ENCODE measurements at places on chromosomes 4 and X.

- no peak for DNase-seq
Observed at GRCh38 chrX:121160987-121161386, 113.6 kb downstream of the GLUD2 start.

- no peak for DNase-seq
Observed at GRCh38 chr4:18319431-18319830, 297.9 kb upstream of the LCORL start.

GRCh38 chrX:69137371-69138117 lies 27.7 kb downstream of the PJA1 start:
- DNase-seq = no peak

- DNase-seq = no peak
Observed at GRCh38 chr4:15575966-15576365, 79.2 kb downstream of the FBXL5 start.

DNA sequence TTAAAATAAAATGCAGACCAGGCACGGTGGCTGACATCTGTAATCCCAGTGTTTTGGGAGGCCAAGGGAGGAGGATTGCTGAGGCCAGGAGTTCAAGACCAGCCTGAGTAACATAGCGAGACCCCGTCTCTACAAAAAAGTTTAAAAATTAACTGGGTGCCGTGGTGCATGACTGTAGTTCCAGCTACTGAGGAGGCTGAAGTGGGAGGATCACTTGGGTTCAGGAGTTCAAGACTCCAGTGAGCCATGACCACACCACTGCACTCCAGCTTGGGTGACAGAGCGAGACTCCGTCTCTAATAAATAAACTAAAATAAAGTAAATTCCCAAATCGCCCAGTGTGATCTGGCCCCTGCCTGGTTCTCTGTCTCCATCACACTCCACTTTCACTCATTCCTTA lies 43.7 kb downstream of the TENM3 start:
- DNase-seq = no peak

DNA sequence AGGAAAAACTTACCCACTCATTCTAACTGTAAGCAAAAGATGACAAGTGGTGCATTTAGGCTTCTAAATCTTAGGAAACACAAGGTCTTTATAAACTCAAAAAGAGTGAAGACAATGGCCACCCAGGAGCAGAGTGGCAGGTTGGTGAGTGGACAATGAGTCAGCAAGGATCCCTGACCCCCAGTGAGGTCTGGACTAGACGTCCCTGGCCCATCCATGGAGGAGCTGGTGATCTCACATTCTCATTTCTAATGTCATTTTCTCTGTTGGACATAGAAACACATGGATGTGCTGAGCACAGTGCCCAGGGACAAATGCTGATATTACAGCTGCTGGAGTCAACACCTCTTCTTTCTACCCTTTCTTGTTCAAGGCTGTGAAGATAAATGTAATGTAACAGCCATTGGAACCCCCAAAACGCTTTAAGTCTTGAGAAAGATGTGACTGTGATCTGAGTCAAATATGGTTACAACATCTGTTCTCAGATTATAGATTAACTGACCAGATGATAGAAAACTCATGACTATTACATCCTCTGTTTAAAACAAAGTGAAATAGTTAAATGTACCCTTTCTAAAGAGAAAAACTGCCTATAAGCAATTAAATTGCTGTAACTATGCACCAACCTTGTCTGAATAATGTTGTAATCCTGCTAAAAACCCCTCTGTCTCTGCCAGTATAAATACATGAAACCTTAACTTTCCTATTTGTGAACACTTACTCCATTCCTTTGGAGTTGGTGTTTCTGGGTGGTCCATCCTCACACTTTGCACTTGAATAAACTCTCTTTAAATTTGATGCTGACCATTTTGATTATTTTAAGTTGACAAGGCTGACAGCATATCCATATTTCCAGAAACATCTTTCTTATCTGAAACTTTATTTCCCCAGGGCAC lies 92.7 kb downstream of the USP46 start:
- no peak for DNase-seq

GRCh38 chr4:124684301-124684700 lies 28.2 kb downstream of the ANKRD50 start:
- DNase-seq = no peak

DNA sequence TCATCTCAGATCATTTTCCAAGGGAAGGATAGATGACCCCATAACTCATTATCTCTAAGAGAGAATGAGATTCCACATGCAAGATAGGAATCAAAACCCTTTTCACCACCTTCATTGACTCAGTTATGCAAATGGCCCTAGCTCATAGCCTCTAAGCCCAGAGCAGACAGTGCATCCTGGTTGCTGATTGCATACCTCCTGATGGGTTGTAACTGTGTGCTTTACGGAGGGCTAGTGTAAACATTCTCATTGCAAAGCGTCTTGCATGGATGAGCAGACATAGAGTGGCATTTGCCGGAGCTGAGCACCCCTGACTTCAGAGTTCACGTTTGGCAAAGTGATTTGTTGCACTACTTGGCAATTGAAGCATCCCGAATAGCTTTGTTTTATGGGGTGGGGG lies 151.0 kb downstream of the VCX3A start:
- no peak for DNase-seq

DNA sequence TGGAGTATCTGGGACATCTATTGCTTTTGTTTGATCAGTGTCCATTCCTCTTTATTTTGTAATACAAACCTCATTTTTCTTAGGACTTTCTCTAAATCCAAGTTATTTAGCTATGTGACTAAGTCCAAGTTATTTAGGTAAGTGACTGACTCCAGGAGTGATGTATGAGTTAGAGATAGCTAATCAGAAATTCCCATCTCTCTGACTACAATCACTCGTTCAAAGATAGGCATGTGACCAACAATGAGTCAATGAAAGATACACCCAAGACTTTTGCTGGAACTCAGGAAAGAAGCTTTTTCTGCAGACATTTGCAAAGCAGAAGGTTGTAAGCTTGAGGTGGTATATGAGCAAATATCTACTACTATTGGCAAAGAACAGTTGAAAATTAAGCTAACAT lies 72.5 kb upstream of the KCNIP4 start:
- no peak for DNase-seq

GRCh38 chrX:25853002-25853479 lies 285.1 kb upstream of the MAGEB18 start:
- DNase-seq = peak; percentile 9

- no peak for DNase-seq
Observed at GRCh38 chr4:183966371-183966770, 61.3 kb downstream of the STOX2 start.

- no peak for DNase-seq
Observed at GRCh38 chrX:134251241-134251640, 14.3 kb downstream of the CCDC160 start.

- DNase-seq = no peak
Observed at GRCh38 chrX:57104921-57105398, 16.4 kb downstream of the SPIN2B start.

- DNase-seq = no peak
Observed at GRCh38 chr4:87938746-87939145, 36.8 kb upstream of the SPP1 start.
